ENCODE measurements at places on chromosomes 7 and 10.

DNA sequence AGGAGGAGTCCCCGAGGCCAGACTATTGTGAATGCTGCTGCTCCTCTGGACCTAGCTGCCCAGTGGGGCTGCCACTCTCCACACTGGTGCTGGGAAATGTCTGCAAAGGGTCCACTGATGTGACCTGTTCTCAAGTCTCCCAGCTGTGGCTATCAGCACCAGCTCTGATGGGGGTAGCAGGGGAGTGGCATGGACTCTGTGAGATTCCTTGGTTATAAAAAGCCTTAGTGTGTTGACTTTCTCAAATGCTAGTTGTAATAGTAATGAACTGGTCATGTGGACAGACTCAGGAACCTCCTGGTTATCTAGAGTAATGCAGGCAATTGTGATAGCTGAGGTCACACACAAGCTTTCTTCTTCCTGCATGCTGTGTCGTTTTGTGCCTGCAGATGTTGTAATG, 34.1 kb upstream of the ARMC3 start:
- no peak for DNase-seq

- DNase-seq, result peak; percentile 23
Observed at GRCh38 chr10:5283305-5284158, 81.2 kb upstream of the UCN3 start.

DNA sequence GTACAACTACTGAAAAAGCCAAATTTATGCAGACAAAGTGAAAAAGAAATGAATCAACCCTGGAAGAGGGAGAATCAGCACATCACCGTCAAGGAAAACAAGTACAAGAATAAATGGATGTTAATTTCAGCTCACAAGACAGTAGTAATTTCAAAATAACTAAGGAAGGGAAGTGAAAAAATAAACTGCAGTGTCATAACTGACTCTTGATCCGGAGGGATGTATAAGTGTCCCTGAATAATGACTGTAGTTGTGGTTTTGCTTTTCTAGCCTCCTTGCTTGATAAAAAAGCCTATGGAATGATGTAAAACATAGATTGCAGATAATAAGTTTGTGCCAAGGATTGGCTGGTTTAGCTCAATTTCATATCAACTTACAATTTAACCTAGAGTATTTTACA, 721.1 kb upstream of the C7orf33 start:
- DNase-seq, result no peak

GRCh38 chr10:8079126-8079525, 24.6 kb downstream of the GATA3 start:
- DNase-seq, result no peak

DNA sequence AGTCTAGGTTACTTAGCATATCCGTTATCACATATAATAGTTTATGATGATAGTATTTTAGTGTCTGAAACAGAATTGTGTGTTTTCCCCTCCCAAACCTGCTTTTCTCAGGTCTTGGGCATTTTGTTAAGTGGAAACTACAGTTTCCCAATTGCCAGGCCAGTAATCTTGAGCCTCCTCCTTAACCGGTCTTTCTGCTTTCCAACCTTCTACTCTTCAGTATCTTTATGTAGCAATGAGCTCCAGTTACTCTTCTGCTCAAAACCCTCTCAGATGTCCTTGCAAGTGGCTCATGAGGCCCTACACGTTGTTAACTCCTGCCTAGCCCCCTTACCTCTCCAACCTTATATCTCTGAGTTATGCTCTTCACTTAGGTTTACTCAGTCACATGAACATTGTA, 22.0 kb downstream of the WAC start:
- DNase-seq, result no peak

GRCh38 chr7:79079919-79080554, 373.4 kb downstream of the MAGI2 start:
- DNase-seq, result no peak

GRCh38 chr7:15839416-15840100, 153.1 kb upstream of the MEOX2 start:
- DNase-seq, result peak; percentile 91

- DNase-seq, result no peak
Observed at GRCh38 chr7:108808549-108809266, 239.0 kb downstream of the DNAJB9 start.

- DNase-seq, result no peak
Observed at GRCh38 chr10:96400465-96400864, 41.7 kb upstream of the OPALIN start.

DNA sequence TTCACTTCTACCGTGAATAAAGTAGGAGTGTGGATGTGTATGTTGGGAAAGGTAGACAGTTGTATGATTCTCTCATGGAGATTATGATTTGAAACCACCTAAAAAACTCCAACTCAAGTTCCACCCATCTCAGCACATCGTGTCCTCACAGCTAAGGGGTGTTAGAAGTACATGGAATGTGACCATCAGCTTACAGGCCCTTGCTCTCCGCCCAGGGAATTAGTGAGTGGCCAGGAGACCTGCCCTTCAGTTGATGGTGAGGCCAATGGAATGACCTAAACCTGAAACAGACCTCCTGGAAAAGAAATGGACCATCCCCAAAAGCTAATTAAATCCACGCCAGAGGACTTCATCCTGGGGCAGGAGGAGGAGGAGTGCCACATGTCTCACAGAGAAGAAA, 2.1 kb upstream of the WNT2 start:
- no peak for DNase-seq

GRCh38 chr10:117454502-117454901, 79.3 kb upstream of the PDZD8 start:
- no peak for DNase-seq

GRCh38 chr10:88896372-88896993, 16.4 kb downstream of the STAMBPL1 start:
- no peak for DNase-seq

DNA sequence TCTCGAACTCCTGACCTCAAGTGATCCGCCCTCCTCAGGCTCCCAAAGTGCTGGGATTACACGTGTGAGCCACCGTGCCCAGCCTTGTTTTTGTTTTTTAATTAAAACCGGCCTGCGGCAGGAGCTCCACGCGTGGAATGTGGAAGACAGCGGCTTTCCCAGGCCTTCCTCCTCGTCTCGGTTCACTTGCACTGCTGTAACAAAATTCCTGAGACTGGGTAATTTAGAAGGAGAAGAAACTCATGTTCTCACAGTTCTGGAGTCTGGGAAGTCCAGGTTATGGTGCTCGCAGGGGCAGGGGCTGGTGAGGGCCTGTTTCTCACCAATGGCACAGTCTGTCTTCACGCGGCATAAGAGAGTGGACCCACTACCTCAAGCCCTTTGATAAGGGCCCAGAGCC, 14.4 kb upstream of the CRYGN start:
- DNase-seq, result no peak

- DNase-seq, result no peak
Observed at GRCh38 chr7:25260862-25261494, 32.7 kb upstream of the NPVF start.

GRCh38 chr7:116691664-116692063, 19.7 kb downstream of the MET start:
- no peak for DNase-seq

DNA sequence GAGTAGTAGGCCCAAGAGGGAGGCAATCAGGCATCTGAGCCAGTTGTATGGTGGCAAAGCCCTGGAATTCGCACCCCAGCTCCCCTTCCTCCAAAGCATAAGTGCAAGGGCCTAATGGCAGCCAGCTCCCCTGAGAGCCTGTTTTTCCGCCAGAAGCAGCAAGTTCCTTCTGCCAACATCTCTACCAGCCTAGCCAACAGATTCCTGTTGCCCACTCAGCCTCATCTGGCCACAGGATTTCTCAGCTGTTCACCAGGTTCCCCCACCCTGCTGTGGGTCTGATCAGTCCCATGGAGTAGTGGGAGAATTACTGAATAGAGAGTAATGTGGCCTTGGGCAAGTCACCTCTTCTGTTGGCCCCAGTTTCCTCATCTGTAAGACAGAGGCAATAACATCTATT, 186.2 kb upstream of the PDE1C start:
- peak; percentile 87 for DNase-seq

- no peak for DNase-seq
Observed at GRCh38 chr10:132141526-132142395, 45.0 kb upstream of the DPYSL4 start.

GRCh38 chr10:63438506-63439498, 27.0 kb downstream of the JMJD1C start:
- no peak for DNase-seq

DNA sequence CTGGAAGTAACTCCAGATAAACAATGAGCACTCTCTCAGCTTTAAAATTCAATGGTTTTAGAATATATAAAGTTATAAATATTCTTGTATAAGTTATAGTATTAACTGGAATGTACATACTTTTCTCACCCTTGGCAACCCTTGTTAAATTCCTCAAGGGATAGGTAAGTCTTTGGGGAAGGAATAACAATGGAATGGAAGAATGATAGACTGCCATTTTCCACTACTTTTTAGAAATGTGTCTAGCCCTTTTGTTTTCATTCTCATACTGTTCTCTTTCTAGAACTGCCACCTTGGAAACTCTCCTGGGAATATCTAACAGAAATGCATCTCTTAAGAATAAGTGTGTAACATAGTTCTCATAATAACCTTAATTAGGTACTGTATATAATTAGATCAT, 8.3 kb downstream of the KIF5B start:
- DNase-seq, result no peak

- DNase-seq, result no peak
Observed at GRCh38 chr10:21368728-21369425, 156.6 kb downstream of the SKIDA1 start.

- no peak for DNase-seq
Observed at GRCh38 chr7:3267966-3268690, 32.9 kb upstream of the SDK1 start.

DNA sequence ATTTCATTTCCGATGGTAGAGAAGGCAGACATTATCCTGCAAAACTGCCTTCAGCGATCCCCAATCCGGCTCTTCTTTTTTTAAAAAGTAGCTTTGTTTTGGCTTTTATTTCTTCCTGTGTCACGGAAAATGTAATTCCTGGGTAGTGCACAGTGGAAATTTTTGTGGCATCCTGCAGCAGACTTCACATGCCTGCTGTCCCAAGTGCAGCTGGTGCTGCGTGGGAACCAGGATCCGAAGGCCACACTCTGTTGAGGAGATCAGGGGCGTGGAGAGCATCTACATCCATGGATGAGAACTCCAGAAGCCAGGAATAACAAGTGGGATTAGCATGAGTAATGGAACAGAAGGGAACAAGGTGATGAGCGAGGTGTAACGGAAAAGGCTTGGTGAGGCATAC, 4.6 kb downstream of the VWA2 start:
- DNase-seq, result no peak

- no peak for DNase-seq
Observed at GRCh38 chr7:36127075-36127740, 25.8 kb upstream of the EEPD1 start.

DNA sequence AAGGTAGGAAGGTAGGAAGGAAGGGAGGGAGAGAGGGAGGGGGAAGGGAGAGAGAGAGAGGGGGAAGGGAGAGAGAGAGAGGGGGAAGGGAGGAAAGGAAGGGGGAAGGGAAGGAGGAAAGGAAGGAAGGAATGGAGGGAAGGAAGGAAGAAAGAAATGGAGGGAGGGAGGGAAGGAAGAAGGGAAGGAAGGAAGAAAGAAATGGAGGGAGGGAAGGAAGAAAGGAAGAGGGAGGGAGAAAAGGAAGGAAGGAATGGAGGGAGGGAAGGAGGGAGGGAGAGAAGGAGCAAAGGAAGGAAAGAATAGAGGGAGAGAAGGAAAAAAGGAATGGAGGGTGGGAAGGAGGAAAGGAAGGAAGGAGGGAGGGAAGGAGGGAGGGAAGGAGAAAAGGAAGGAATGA, 176.4 kb upstream of the PTER start:
- DNase-seq, result no peak

- no peak for DNase-seq
Observed at GRCh38 chr7:150936018-150936417, 42.1 kb downstream of the KCNH2 start.

DNA sequence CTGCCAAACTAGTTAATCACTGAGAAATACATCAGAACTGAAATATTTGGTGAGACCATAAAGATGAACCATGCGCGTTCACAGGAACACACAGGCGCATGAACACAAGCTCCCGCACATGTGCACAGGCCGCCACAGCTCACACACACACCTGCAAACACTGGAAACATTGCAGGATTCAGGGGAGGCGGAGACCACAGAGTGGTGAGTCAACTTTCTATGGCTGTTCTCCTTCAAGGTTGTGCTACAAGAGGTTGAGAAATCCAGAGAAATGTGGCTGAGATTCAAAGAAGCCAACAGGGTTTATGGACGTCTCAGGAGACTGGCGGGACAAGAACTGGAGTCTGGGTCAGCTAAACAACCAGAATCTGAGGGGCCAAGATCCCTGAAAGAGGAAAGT, 17.8 kb downstream of the ESYT2 start:
- DNase-seq, result no peak

DNA sequence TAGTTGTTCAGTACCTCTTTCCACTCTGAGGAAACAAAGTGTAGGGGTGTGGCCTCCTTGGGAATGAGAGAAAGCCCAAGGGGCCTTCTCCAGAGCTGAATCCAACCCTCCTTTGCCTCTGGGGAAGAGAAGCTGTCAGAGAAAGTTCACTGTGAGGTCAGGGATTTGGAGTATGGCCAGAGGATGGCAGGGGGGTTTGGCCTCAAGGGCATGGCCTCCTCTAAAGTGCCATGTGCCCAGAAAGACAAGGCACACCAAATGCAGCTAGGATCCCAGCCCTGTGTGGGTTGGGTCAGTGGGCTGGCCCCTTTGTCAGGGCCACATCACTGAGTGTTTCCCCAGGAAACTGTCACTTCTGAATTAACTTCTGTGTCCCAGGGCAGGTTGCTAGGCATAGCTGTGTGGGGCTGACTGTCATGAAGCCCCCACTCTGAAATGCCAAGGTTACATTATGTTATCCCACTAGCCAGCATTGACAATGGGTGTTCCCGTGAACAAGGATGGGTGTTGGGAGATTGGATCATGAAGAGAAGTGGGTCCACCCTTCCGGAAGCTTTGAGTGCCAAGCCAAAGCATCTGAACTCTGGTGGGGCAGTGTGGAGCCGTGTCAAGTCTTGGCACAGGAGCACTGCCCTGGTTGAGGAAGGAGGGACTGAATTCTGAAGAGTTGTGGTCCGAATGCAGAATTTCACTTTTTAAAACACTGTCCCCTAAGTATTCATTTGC, 123.3 kb downstream of the ZMIZ1 start:
- no peak for DNase-seq

DNA sequence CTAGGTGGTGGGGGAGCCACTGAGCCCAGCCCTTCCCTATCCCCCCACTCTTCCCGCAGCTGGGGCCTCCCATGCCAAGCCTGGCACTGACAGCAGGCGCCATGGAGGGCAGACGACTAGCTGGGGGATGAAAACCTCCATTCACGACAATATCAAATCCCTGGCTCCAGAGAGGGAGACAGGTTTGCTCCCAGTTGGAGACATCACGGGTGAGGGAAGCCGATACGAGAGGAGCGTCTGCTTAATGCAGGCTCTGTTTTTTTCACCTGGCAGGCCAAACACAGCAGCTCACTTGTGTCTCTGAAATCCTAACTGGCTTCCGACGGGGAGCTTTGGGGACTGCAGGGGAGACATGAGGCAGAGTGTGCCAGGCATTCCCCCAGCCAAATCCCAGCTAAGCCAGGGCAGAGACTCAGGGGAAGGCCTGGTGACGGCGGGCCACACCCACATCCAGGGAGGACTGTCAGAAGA, 307.4 kb upstream of the ZMIZ1 start:
- DNase-seq, result peak; percentile 87

GRCh38 chr10:71427246-71427645, 30.5 kb downstream of the CDH23 start:
- no peak for DNase-seq
